ENCODE measurements at places on chromosomes 4 and X.

DNA sequence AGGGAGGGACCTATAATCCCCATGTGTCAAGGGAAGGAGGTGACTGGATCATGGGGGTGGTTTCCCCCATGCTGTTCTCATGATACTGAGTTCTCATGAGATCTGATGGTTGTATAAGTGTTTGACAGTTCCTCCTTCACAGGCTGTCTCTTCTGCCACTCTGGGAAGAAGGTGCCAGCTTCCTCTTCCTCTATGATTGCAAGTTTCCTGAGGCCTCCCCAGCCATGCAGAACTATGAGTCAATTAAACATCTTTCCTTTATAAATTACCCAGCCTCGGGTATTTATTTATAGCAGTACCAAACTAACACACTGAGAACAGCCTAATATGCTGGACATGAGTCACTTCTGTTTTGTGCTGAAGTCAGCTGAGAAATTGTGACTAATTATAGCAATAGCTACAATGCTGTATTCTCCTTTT is 656.9 kb upstream of the CPEB2 start:
- no peak for DNase-seq

- DNase-seq, result no peak
Measured at GRCh38 chr4:73456177-73457022, 20.4 kb downstream of the AFP start.

GRCh38 chr4:22551550-22551949 is 35.7 kb upstream of the ADGRA3 start:
- DNase-seq, result no peak

DNA sequence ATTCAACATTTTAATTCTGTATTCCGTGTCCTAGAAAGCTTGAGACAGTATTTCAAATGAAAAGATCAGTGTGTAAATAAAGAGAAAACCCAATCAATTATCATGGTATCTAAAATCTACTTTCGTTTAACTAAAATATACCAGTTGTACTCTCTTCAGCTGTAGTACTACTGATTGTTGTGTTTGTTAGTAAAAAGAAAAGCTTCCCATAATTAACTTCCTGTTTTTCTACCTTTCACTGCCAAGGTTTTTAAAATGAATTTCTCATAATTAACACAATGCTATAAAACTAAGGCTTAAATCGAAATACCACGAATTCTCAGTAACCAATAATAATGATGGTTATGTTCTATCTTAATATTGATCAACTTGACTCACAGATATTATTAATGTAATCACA is 37.4 kb downstream of the PPP3CA start:
- DNase-seq, result no peak

DNA sequence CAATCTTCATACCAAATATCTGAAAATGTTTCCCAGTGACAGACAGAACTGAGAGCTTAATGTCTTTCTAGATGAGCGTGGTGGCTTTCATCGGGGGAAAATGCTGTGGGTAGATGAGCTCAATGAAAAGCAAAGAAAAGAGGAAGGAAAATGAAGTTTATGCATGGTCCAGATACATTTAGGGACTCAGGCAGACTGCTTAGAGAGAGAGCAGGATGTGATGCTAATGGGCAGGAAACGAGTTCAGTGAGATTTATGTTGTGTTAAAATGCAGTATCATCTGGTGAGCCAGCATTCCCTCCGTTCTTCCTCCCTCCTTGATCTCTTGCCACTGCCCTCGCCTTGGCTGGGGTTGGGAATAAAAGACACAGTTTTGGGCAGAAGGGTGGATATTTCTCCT is 229.2 kb downstream of the GBA3 start:
- DNase-seq, result no peak

DNA sequence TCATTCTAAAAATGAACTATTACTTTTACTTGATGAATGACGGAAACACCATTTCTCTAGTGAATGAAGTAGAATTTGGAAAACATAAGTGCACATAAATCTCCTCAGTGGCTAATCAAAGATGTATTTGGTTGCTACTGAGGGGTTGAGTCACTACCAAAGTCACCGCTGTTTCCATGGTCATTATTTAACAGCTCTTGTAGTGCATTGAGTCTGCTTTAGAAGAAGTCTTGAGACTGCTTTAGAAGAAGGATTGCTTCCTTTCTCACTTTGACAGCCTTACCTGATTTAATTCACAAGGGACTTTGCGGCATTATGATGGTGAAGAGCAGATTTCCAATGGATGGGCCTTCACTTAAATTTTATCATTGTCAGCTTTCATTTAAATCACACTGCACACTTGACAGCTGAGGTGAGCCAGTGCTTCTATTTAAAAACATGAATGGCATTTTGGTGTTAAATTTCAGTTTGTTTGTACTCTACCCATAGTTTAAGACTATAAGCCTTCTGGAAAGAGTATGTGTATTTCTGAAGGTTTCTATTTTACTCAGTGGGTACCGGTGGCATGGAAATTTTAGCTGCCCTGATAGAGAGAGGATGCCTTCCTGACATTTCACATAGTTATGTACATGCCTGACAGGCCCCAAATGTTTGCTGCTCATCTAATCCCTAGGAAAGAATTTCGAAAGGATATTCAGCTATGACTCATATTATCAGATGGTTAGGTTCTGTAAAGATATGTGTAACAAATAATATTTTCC is 9.5 kb downstream of the ASB5 start:
- DNase-seq, result no peak

GRCh38 chr4:19971829-19972228 is 279.9 kb upstream of the SLIT2 start:
- no peak for DNase-seq

DNA sequence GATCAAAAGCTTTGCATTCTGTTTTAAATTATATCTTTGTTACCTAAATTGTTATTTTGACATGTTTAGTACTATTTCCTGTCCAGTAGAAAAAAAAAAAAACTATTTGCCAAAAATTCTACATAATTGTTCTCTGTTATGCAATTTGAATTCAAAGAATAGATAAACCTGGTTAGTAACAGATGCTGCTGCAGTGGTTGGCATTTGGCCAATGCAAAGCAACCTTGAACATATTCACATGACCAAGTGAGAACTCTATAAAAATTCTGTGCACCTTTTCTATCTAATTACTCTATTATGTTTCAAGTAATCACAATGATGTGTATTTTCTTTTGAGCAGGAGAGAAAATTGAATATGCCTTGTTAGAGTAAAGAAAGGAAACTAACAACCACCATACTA is 1473.4 kb downstream of the RPA4 start:
- DNase-seq, result no peak

DNA sequence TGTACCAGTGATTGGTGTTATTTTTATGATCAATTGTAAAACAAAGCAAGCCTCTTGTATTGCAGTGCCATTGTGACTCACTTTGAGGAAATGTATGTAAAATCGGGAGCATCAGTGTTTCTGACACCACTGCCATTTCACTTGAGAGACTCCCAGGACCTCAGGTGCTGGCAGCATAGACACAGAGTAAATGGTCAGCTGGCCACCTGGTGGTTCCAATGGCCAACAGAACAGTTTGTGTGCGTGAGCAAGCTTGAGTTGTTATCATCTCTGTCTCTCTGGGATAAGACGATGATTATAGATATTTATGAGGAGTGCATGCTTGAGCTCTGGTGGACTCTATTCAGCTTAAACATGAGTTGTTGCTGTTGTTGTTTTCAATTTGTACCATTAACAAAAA is 356.6 kb downstream of the GUCY2F start:
- DNase-seq, result no peak

DNA sequence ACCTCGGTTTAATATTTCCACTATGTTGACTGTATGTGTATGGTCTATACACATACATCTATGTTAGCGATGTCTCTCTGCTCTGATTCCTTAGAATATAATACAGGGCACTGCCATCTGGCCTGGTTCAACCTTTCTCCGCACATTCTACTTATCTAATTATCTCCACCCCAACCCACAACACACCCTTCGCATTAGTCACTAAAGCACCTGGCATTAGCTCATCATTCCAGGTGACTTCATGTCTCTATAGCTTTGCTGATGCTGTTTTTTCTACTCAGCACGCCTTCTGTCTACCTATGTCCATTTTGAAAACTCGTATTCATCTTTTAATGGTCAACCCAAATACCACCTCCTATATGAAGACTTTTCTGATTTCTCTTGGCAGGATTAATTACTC is 425.2 kb upstream of the RASGEF1B start:
- DNase-seq, result no peak

- DNase-seq, result no peak
Measured at GRCh38 chrX:115030625-115031024, 13.2 kb upstream of the IL13RA2 start.

DNA sequence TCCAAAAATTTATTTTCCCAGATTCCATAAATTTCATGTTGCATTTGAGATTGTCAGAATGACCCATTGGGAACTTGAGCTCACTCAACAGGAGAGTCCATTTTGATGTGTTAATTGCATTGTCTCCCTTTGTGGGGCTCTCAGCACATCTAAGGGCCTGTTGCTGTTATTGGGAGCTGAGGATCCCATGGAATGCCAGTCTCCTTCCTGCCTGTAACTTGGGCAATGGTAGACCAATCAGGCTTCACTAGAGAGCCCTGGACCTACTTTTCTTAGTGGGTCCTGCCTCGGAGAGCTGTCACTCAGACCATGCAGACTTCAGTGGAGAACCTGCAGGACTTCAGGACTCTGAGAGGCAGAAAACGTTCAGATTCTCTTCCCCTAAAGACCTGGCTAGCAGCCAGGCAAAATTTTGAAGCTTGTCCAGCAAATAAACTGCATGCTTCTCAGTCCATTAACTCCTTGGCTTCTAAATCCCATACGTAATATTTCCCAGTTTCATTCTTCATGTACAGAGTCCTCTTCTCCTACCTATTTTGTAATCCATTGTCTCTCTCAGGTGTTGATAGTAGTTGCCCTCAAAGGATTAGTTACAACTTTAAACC is 25.1 kb downstream of the OCRL start:
- DNase-seq, result no peak

DNA sequence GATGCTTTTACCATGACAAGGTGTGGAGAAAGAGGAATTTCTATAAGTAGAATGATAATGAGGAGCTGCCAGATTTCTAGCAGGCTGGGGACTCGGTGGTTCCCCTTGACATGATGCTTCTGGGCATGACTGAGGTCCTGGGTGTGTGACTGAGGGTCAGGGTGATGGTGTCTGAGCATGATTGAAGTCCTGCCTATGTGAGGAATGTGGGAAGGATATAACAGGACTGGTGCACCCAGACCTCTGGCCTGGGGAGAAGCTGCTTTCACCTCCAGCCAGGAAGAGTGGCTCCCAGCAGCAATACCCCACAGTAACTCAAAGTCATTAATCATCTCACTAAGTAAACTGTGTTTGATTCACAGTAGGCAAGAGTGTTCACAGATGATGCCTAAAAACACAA is 17.4 kb downstream of the SORBS2 start:
- DNase-seq, result no peak

DNA sequence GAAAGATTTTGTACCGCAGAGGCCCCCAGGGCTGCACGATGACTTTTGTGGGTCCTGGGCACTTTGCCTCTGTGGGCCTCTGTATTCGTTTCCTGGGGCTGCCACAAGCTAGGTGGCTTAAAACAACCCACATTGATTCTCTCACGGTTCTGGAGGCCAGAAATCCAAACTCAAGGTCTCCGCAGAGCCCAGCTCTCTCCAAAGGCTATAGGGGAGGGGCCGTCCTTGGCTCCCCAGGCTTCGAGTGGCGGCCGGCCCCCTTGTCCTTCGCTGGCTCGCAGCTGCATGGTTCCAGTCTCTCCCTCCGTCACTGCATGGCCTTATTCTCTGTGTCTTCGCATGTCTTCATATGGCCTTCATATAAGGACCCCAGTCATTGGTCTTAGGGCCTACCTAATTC is 241.2 kb downstream of the EVC2 start:
- no peak for DNase-seq

DNA sequence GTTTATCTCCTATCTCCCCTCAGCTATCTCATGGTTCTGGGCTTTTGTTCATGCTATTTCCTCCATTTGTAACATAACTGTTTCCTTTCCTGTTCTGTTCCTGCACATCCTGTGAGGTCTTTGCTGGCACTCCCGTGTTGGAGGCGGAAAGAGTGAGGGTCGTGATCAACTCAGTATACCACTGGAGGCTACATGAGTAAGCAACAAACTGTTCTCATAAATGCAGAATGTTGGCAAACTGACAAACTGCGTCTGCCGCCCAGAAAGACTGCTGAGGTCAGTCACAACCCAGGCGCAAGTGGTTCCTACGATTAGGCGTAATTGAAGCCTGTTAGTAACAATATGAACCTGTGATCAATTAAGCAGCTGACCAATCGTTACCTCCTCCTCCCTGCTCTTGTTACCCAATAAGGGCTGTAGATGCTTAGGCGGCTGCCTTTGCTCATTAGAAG is 48.8 kb downstream of the C4orf33 start:
- DNase-seq, result no peak

DNA sequence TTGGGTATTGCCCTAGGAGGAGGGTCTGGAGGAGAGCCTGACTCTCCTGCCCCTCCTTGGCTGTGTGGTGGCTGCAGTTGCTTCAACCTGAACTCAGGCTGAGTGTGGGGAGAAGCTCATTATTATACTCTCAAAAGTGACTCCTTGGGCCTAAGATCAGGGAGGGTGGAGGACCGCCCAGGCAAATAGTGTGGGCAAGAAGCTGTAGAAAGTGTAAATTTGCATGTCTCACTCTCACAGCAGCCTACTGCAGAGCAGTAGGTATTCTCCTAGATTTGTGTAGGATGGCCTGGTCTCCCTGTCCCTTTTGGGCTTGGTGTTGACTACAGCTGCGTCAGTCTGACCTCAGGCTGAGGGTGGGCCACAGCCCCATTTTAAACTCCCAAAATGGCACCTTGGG is 156.1 kb downstream of the ZNF330 start:
- DNase-seq, result no peak

- DNase-seq, result no peak
Measured at GRCh38 chrX:88355252-88355651, 391.8 kb upstream of the CPXCR1 start.

- no peak for DNase-seq
Measured at GRCh38 chrX:9280831-9281230, 184.0 kb upstream of the TBL1X start.

DNA sequence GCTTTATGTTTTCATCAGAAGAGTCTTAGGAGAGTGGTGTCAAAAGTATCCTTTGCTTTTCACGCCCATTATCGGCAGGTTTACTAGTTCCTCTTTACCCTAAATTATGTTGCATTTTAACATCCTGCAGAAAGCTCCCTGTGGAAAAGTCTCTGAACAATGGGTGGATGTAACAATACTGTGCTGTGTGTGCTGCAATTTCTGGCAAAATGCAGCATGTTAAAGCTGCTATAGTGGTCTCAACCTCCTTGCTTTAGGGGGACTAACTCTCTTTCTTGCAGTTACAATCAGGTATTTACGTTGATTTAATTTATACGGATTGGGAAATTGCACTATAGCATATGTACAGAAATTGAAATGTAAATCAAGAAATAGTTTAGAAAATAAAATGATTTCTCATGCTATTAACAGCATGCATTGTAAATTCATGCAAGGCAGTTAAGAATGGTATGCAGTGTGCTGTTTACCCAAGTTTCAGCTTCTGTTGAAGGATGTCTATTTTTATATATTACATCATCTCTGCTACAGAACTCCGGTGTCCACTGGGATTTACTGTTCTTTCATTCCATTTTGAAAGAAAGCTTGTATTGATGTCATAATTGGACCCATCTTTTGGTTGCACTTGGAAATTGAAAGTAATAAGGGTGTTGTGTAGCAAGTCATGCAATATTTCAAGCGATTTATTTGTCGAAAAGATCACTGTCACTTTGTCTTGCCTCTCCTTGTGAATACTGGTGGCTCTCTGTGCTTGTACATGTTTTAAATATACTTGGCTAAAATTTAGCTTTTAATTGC is 145.7 kb downstream of the RAPGEF2 start:
- DNase-seq, result no peak

GRCh38 chr4:44668526-44668925 is 9.7 kb upstream of the GUF1 start:
- no peak for DNase-seq

All from CD4-positive, alpha-beta T cell treated with Interleukin-15 for 4 hours (primary cell).